ENCODE measurements at places on chromosomes 5 and 9. TPM values are rescaled to one million over a fixed set of nuclear protein-coding genes. Genes with fewer than 3 reads are reported as not detected.

ZNF883 gene
- total RNA-seq, result 18.9 TPM

BTNL3 gene
- not detected for total RNA-seq

CDC25C gene
- 3.8 TPM for total RNA-seq

IFNA2 gene
- not detected for total RNA-seq

ELOVL7 gene
- total RNA-seq, result 6.7 TPM

MLANA gene
- total RNA-seq, result 27.2 TPM

N4BP3 gene
- 10.6 TPM for total RNA-seq

ZDHHC11 gene
- total RNA-seq, result 10.3 TPM

ZNF346 gene
- 41.1 TPM for total RNA-seq

TRAF1 gene
- total RNA-seq, result 6.2 TPM

ZCCHC9 gene
- total RNA-seq, result 25.2 TPM

ATOSB gene
- 19.1 TPM for total RNA-seq

SLC45A2 gene
- 6.4 TPM for total RNA-seq

HSD17B3 gene
- total RNA-seq, result 0.82 TPM

LRRC26 gene
- total RNA-seq, result 1.7 TPM

AIF1L gene
- total RNA-seq, result 36.2 TPM

CD72 gene
- total RNA-seq, result 2.5 TPM

FOXD4L5 gene
- 0.22 TPM for total RNA-seq

GPR150 gene
- total RNA-seq, result not detected

AMBP gene
- total RNA-seq, result not detected

NR6A1 gene
- total RNA-seq, result 3.2 TPM

PLAC8L1 gene
- total RNA-seq, result not detected

GABRB2 gene
- 16.1 TPM for total RNA-seq

PITX1 gene
- 31.1 TPM for total RNA-seq

LHX3 gene
- total RNA-seq, result 18.5 TPM

G3BP1 gene
- total RNA-seq, result 137 TPM

DEPDC1B gene
- 12.0 TPM for total RNA-seq

FAM151B gene
- total RNA-seq, result 12.6 TPM

QRFP gene
- not detected for total RNA-seq

IFNA8 gene
- total RNA-seq, result not detected

Measured in camera-type eye (tissue), 1 donor.